ENCODE measurements at places on chromosomes 1 and 21.
A peak's percentile ranks its signal among the peaks of the same experiment; 100 is the strongest.

- no peak for DNase-seq
These were observed 9.8 kb downstream of the TNFRSF9 start for GRCh38 chr1:7930645-7931445.

DNA sequence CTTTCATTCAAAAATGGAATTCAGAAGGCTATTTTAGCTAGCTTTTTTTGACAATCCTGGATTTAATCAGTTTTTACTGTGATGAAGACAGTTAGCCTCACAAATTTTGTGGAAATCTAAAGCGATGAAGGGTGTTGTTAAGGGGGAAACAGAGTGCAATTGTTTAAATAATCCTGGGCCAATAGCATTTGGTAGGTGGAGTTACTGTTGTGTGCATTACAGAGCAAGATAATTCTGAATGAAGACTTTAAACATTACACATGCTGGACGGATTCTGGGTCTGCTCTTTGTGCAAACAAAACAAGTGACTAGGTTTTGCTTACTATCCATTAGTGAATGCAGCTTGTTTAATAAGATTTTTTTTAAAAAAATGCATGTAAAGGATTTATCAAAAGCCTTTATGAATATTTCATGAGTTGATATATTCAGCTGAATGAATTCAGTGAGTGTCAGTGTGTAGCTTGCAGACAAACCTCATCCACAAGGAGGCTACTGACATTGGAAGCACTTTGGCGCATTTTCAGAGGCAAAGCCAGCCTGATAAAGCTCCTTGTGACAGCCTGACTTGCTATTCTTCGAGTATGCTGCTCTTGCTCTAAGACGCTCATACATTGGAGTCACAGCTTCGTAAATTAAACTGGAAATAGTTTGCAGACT is 199.6 kb downstream of the PDE4B start:
- no peak for DNase-seq

- DNase-seq = peak; percentile 100
These were observed 3.7 kb upstream of the FABP3 start for GRCh38 chr1:31376375-31377134.

- no peak for DNase-seq
These were observed 18.6 kb downstream of the FMO1 start for GRCh38 chr1:171266930-171267329.

GRCh38 chr1:66733348-66734017 is 18.8 kb upstream of the DYNLT5 start:
- no peak for DNase-seq

- no peak for DNase-seq
These were observed 1.2 kb downstream of the CROCC start for GRCh38 chr1:16922885-16923431.

DNA sequence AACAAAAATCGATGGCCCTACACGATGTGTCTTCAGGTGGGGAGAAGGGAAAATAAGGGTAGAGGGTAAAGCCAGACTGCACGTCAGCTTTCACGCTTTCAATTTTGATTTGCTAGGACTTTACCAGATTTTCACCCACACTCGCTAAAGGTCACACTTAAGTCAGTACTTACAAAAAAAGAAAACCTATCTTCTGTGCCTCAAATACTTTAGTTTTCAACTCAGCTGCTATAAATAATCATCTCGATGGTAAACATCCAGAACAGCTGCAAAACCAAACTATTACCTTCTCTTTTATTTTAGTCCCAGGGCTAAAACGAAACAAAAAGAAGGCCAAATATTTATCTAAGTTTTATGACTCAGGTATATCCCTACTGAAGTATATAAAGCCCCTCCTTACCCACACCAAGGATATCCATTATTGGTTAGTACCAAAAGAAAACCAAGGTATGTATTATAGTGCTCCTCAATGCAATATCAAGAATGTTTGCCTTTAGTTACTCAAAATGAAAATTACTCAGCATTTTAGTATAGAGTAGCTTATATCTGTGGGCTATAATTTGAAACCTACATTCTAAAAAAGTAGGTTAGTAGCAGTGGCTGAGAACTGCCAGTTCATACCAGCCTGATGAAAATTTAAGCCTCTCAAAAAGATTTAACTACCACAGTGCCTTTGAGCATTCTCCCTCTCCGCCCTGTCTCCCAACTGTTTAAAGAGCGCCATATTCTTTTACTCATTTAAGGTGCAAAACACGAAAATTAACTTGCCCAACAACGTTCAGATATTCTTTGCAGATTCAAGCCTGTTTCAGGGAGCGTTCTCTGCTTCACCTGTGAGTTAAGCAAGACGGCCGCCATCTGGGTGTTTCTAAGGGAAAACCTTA is 1.5 kb downstream of the CSDE1 start:
- DNase-seq = no peak

- no peak for DNase-seq
These were observed 63.3 kb downstream of the COL18A1 start for GRCh38 chr21:45468051-45468970.

DNA sequence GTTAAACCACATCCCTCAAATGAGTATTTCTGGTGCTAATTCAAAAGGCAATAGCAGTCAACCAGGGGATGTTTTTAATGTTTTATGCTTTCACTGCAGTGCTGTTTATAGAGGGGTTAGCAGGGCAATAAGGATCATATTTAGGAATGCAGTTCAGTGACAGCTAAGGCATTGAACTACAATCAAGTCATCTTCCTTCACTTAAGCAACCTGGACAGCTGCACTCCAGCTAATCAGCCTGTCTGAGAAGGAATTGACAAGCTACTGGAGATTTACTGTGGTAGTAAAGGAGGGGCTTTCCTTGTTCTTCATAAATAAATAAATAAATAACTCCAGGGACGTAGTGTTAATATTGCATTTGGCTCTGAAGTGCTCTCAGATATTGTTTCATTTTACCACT is 93.9 kb downstream of the DAB1 start:
- no peak for DNase-seq

DNA sequence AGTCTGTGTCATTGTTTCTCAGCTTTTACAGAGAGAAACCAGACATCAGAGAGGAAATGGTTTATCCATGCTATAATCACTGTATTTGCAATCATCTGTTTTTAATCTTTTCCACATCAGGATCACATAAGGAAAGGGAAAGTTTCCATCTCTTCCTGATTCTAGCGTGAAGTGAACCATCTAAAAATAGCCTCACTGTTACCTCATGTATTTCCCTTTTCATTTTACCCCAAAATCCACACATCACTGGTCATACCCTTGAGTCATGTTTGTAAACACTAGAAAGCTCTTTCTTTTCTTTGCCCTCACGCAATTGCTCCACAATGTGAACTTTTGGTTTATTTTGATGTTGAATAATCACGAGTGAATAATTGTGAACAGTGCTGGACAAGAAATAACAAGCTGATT is 146.0 kb downstream of the PLA2G4A start:
- DNase-seq = peak; percentile 96

- no peak for DNase-seq
These were observed 1.4 kb downstream of the HMGN1 start for GRCh38 chr21:39347537-39347936.

DNA sequence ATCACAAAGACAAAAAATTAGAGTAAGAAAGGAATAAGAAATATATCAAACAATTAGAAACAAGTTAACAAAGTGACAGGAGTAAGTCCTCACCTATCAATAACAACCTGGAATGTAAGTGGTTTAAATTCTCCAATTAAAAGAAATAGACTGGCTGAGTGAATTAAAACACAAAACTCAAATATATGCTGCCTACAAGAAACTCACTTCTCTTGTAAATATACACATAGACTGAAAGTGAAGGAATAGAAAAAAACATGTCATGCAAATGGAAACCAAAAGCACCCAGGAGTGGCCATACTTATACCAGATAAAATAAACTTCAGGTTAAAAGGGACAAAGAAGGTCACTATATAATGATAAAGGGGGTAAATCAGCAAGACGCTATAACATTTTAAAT is 43.2 kb upstream of the NUF2 start:
- no peak for DNase-seq
